ENCODE measurements at places on chromosomes 5 and 9.

GRCh38 chr9:91578911-91579310 is 155.3 kb upstream of the NFIL3 start:
- DNase-seq = no peak

DNA sequence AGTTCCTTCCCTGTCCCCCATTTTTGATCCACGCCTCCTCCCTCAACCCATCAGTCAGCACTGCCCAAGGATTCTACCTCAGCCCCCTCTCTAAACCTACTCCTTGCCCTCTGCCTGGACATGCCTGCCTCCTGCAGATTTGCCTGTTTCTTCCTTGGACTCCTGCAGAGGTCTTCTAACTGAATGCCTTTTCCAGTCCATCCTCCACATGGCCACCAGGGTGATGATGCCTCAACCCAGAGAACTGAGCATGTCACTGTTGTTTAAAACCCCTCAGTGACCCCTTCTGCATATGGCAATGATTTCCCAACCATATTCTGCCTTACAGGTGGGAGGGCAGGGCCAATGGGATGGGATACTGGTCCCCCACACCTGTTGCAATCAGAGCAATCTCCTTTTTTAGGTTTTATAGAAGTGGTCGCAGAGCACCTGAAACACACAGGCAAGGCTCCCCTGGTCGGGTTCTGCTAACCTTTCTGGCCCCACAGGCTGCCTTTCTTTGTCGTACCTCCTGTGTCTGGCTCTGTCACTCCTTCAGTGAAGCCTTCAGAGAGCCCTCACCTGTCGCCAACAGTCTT is 9.3 kb downstream of the PHYKPL start:
- DNase-seq = no peak

GRCh38 chr5:73135021-73135420 is 14.6 kb downstream of the TMEM171 start:
- DNase-seq = no peak

DNA sequence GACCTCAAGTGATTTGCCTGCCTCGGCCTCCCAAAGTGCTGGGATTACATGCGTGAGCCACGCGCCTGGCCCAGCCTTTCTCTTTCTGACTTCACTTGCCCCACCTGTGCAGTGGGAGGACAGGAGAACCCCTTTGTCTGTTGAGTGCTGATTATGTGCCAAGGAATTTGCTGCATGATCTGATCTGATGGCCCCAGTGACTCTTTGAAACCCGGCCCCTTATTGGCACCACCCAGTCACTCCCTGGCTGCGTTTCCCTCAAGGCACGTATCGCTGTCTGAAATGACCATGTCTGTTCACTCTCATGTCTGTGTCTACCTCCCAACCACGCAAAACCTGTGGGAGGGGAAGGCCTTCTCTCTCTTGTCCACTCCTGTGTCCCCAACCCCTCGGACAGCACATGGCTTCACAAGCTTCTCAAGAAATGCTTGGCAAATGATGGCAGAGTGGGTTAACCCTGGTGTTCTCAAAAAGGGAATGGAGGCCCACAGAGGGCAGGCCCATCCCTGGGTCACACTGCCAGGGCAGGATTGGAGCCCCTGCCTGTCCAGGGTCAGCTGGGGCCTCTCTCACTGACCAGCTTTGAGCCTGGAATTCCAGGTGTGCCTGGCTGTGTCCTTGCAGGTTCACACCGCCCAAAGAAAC is 21.9 kb downstream of the NEK6 start:
- no peak for DNase-seq

- no peak for DNase-seq
Observed at GRCh38 chr5:51974834-51975233, 591.6 kb downstream of the ISL1 start.

DNA sequence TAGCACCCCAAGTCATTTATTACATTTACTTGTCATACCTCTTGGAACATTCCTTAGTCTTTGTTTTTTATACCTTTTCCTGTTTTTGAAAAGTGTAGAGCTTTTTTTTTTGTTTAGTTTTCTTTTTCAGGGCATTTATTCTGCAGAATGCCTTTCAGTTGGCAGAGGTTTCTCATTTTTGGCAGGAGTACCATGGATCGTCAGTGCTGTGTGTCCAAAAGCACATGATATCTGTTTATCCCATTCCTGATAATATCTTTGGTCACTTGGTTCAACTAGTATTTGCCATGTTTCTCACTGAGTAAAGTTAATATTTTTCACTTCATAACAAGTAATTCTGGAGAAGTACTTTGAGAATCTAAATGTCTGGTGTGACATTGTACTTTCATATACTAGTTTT is 10.7 kb downstream of the OGN start:
- DNase-seq = no peak

Data from NCI-H1092 (cell line).